ENCODE measurements at places on chromosomes 2 and 18.
A peak's percentile ranks its signal among the peaks of the same experiment; 100 is the strongest.

DNA sequence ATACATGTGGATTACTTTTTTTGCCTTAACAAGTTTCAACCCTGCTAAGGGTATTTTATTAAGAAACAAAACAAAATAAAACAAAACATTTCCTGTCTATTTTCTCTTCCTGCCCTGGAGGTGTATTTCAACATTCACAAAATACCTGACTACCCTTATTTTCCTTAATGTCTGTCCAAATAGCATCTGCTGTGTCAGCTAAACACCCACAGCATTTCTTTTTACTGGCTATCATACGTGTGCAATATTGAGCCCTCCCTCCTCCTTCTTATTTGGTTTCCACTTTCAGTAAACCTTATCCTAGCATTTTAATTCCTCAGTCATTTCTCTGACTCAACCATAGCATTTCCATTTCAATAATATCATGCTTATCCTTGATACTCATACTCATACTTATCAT, 1420.0 kb upstream of the ZEB2 start:
- no peak for DNase-seq

- no peak for DNase-seq
These were observed 79.0 kb upstream of the ID2 start for GRCh38 chr2:8602809-8603208.

GRCh38 chr2:37527361-37527760, 144.1 kb downstream of the CDC42EP3 start:
- no peak for DNase-seq

GRCh38 chr2:233480490-233481202, 85.9 kb downstream of the USP40 start:
- DNase-seq: no peak

- no peak for DNase-seq
These were observed 15.5 kb downstream of the EMX1 start for GRCh38 chr2:72932805-72933204.

DNA sequence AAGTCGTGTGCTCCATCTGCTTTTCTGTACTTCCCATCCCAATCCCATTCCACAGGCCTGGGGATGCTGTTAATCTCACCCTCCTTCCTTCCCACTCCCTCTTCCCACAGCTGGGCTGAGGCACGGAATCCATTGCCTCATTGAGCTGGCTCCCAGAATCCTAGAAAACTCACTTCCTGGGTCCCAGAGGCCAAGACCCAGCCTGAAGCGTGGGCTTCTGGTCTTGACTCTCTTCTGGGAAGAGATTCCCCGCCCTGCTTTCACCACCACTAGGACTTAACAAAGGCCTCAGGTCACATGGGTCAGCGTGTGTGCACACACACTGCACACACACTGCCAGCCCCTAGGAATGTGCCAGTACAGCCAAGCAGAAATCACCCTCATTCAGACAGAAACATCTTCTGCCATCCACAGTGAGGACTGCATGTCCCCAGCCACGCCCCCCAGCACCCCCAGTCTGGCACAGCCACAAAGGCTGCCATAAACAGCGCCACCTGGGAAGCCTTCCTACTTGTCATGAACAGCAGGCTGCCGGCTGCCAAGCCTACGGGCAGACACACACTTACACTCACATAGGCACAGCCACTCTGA, 165.8 kb downstream of the TNS1 start:
- DNase-seq: peak; percentile 69

DNA sequence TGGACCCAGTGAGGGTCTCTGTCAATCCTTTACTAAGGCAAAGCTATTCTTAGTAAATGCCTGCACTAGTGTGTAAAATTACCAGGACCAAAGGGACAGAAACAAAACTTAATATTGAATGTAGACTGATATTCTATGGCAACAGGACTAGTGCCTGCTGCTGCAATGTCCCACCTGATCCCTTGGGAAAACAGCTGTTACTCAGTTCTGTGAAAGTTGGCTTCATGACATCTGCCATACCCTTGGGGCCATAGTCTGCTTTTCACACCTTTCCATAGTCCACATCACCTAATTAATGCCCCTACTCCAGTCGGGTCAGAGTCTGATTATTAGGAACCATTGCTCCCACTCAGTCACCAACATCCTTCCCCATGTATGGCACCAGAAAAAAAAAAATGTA, 14.5 kb downstream of the DNAJC27 start:
- DNase-seq: no peak

DNA sequence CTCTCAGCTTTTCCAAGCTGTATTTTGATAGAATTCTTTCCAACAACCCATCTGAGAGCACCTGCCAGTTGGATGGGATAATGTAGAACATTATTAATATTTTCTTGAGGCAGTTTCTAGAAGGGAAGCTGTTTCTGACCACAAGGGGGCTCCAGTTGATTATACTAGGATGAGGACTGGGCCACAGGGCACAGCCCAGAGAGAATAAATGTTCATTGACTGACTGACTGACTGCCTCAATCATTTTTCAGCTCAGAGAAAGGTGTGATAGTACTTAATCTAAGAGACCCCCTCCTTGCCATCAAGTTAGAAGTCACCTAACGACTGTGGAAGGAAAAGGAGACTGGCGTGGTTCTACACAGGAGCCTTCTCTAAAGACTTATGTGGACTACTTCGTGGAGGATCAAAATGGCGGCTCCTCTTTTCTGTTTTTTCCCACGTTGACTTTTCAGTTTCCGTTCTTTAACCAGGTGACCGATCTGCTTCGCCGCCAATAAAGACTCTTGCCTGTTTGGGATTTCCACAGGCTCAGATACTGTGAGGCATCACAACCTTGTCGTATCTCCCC, 31.9 kb upstream of the CREG2 start:
- DNase-seq: peak; percentile 74

DNA sequence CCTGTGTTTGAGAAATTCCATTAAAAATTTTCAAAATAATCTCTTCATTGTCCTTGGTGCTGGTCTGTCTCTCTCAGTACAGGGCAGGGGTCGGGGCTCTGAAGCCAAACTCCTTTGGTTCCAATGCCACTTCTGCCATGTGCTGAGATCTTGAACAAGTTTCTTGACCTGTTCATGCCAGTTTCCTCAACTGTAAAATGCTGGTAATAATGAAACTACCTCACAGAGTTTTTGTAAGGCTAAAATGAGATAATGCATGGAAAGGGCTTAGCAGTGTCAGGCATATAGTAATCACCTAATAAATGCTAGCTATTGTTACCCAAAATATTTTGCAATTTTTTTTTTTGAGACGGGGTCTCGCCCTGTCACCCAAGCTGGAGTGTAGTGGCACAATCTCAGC, 16.9 kb upstream of the MREG start:
- no peak for DNase-seq

- DNase-seq: no peak
These were observed 57.6 kb downstream of the ACKR3 start for GRCh38 chr2:236627193-236627592.

DNA sequence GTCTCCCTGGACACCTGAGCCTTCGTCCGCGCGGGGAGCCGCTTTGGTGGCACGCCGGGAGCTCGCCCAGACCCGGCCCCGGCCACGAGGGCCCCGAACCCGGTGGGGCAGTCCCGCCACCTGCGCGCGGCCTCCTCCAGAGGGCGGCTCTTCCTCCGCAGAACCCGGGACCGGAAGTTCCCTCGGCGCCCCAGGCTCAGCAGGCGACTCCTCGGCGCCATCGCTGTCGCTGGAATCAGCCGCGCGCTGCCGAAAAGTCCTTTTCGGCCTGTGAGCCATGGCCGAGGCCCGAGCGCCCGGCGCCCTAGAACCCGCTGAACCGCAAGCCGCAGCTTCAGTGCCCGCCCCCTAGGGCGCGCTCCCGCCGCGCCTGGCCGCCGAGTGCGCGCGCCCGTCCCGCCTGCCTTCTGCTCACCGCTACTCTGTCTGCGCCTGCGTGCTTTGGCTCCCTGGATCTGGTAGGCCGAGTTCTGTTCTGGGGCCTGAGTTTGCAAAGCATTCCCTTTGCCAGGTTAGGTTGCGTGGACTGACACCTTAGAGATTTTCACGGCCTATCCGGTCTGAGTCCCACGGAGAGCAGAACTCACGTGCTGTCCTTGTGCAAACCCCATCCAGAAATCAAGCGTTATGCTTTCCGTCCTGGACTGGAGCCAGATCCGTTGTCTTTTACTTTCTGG, at the start of gene GCFC2:
Gene GCFC2, minus strand, starts transcription at position 339 of the 677 bp plus-strand sequence. Its CDS starts 60 bp downstream, at position 279.
- DNase-seq: peak; percentile 89

DNA sequence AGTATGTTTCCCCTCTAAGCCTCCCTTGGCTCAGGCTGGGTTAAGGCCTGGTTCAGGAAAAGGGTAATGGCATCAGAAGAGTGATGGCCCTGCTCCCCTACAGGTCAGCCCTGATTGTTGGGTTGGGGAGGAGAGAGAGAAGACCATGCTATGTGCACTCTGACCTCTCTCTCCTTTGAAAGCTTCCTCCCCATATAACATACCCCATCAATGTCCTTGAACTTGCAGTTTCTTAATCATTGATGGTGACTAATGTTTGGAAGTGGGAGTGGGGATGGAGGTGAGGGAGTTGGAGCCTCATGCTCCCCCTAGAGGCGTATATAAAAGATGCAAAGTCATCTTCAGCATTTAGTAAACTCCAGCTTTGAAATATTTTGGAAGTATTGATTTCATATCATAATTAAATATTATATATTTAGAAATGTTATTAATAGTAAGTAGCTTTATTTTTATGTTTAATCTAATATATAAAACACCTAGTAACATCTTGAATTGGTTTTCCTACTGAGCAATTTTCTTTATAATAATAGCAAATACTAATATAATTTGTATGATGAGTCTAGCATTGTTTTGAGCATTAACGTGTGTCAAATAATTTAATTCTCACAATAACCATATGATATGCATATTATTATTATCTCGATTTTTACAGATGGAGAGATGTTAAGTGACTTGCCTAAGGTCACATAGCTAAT, 8.8 kb downstream of the PLCL1 start:
- DNase-seq: peak; percentile 55

- DNase-seq: peak; percentile 44
These were observed 80.6 kb upstream of the DOCK10 start for GRCh38 chr2:225122583-225123486.

GRCh38 chr2:1801541-1801940, 57.2 kb upstream of the PXDN start:
- DNase-seq: no peak

- peak; percentile 9 for DNase-seq
These were observed 52.0 kb downstream of the PHLPP1 start for GRCh38 chr18:62767321-62767720.

DNA sequence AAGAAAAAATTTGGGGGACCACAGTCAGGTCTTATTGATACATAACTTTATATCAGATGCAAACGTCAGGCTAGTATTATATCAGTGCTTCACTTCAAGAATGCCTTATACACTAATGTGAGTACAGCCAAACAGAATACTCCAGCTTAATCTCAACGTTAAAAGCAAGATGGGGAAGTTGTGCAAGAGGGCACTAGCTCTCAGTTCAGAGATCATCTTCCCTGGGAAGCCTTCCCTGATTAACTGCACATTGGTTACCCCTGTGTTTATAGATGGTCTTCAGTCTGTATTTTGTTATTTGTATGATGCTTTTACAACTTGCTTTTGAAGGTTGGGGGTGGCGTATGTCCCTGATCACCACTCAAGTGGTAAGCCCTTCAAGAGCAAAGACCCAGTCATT, 11.4 kb downstream of the EPAS1 start:
- no peak for DNase-seq

- DNase-seq: no peak
These were observed 55.6 kb downstream of the GREB1 start for GRCh38 chr2:11589316-11589940.

- no peak for DNase-seq
These were observed 17.8 kb downstream of the CTAGE1 start for GRCh38 chr18:22399949-22400348.

GRCh38 chr2:69798290-69798908, 31.1 kb upstream of the GMCL1 start:
- peak; percentile 68 for DNase-seq

- peak; percentile 73 for DNase-seq
These were observed 543.0 kb downstream of the TNS1 start for GRCh38 chr2:217459680-217460405.

DNA sequence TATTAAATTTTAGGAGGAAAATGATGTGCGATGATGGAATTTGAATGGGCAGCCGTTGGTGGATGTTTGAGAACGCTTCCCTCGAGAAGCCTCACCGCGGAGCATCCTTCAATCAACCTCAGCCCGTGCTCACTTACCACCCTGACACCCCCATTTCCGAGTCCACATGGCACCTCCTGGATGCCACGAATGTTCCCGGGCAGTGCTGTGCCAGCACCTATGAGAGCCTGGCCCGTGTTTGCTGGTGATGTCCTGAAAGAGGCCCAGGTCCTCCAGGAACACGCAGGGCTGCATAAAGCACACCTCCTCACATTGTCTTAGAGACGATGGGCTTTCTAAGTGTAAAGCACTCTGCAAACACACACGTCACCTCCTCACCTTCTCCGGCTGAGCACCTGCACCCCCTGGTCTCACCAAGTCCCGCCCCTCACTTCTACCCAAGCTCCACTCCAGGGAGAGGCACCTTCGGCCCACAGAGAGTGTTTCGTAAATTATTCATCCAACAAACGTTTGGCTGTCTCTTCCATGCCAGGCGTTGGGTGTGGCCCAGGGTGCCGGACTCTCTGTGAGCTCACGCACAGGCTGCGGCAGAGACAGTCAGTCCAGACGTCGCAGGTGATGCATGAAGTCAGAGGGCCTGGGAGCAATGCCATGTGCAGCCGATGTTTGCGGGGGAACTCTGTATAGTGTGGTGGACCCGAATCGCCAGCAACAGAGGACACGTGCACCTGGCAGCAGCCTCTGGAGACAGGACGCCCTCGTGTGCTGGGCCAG, 150.0 kb downstream of the TPO start:
- DNase-seq: no peak

DNA sequence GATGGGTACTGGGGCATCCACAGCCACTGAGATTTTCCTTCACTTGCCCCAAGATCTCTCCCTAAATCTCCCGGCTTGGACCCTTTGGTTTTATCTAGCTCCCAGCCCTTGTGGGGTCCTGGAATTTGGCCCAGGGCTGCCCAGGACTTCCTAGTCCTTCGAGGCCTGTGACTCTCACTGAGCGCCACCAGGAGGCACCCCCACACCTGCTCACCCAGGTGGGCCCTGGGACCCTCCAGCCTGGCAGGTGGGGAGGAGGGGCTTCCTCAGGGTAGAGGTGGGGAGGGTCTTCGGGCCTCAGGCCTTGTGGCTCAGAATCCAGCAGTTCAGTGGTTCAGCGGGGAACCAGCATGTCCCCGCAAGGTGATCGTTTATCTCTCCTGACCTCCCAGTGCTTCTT, 11.9 kb upstream of the PRSS56 start:
- no peak for DNase-seq

GRCh38 chr2:17309181-17309580, 209.1 kb downstream of the RAD51AP2 start:
- DNase-seq: no peak

GRCh38 chr2:205024822-205025518, 479.7 kb downstream of the PARD3B start:
- peak; percentile 99 for DNase-seq

DNA sequence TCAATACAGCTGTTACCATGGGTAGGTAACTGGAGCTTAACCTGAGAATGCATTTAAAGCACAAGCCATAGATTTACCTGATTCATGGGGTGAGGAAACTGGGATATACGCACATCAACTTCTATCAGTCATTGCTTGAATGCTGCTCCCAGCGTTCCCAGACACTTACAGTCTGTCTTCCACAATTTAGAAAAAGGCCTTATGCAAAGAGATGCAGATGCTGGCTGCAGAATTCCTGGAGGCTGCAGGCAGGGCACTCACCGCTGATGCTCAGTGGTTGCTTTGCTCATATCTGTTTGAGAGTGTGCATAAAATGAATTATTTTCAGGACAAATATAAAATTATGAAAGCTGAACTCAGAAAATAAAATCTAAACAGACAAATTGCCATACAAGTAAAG, 950.7 kb upstream of the PIK3C3 start:
- DNase-seq: no peak

- peak; percentile 34 for DNase-seq
These were observed 19.3 kb downstream of the GEMIN6 start for GRCh38 chr2:38797250-38797676.

- no peak for DNase-seq
These were observed 231.1 kb downstream of the LRP1B start for GRCh38 chr2:141899740-141900139.
